ENCODE measurements at places on chromosomes 2 and 18.

GRCh38 chr2:200741468-200742202 is 70.1 kb upstream of the BZW1 start:
- no peak for DNase-seq

DNA sequence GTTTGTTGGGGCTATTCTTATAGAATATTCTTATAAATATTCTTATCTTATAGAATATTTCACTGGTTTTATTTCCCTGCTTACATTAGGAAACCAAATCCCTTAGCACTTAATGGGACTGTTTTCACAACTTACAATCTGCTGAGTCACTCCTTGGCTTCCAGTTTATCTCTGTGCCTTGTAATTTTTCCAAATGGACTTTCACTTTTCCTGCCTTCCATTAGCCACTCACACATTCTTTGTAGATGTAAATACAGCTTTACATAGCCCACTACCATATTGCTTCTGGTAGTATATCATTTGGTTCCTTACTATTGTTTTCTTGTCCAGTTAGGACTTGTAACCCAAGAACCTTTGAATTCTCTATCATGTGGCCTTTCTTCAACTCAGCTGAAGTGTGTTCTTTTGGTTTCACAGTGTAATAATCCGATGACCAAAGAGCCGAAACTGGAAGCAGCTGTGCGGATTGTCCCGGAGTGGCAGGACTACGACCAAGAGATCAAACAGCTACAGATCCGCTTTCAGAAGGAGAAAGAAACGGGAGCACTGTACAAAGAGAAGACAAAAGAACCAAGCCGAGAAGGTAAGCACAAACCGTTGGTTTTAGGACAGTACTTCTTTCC is 96.1 kb downstream of the UGGT1 start:
- DNase-seq = no peak

- DNase-seq = no peak
Observed at GRCh38 chr2:120498121-120498520, 152.2 kb downstream of the INHBB start.

- no peak for DNase-seq
Observed at GRCh38 chr2:172092716-172093415, 7.6 kb downstream of the DLX1 start.

DNA sequence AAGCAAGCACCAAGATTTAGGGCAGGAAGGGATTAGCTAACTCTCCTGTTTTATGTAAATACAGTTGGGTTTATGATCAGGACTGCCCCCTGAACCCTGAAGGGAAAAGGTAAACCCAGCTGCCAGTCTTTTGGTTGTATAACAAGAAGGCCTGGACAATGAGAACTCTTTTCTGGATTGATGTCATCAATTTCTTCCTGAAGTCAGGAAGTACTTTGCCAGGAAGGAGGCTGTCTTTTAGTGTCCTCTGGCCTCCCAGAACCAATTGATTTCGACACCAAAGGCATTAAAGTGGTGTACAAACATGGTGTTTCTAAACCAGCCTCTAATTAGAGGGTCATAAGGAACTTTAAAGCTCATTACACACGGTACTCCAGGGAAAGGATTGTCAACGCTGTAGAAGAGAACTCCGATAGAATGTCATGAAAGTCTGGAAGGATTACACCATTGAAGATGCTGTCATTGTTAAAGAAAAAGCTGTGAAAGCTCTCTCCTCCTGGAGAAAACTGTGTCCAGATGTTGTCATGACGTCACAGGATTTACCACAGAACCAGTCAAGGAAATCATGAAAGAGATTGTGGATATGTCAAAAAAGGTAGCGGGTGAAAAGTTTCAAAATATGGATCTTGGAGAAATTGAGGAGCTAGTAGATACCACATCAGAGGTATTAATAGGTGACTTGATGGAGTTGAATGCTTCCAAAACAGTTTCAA is 78.8 kb downstream of the ANKRD12 start:
- DNase-seq = no peak

DNA sequence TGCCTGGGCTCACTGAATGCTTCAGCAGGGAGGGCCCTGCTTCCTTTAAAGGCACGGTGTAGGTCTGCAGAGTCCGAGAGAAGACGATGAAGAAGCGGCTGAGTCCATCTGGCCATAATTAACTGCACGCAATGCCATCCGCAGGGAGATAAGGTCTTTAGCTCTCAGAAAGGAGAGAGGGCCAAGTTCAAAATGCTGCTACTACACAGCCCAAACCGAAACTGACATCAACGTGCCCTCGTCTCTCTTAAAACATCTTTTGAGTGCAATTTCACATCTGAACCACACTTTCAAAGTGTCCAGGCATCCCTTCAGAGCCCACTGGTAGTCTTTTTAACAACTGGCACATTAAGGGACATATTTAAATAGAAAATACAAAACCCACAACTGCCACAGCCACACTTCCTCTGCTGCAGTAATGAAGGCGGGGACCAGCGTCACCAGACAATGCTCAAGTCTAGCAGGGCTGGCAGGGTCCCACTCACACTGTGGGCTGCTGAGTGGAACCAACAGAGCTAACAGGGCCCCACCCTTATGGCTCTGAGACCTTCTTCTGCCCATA is 35.8 kb downstream of the ST3GAL5 start:
- DNase-seq = peak; percentile 49

- no peak for DNase-seq
Observed at GRCh38 chr2:167181134-167181533, 292.9 kb downstream of the XIRP2 start.

GRCh38 chr18:13513021-13513420 is 213.3 kb downstream of the FAM210A start:
- no peak for DNase-seq

DNA sequence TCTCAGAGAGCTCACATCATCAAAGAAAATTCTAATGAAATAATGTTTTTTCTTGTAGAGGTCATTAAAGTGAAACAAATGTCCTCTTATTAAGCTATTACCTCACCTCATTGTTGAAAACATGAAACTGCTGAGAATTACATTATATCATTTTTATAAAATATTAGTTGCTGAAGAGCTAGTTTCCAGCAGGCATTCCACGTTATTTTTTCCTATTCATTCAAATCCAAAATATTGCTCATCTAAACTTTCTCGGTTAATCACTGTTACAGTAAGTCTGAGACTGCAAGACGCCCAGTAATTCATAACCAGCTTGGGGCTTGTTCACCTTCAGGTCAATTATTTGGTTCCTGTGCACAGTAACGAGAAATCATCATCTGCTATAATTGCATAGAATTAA is 138.5 kb upstream of the RASGRP3 start:
- no peak for DNase-seq

- DNase-seq = peak; percentile 41
Observed at GRCh38 chr2:8546612-8547283, 135.1 kb upstream of the ID2 start.

DNA sequence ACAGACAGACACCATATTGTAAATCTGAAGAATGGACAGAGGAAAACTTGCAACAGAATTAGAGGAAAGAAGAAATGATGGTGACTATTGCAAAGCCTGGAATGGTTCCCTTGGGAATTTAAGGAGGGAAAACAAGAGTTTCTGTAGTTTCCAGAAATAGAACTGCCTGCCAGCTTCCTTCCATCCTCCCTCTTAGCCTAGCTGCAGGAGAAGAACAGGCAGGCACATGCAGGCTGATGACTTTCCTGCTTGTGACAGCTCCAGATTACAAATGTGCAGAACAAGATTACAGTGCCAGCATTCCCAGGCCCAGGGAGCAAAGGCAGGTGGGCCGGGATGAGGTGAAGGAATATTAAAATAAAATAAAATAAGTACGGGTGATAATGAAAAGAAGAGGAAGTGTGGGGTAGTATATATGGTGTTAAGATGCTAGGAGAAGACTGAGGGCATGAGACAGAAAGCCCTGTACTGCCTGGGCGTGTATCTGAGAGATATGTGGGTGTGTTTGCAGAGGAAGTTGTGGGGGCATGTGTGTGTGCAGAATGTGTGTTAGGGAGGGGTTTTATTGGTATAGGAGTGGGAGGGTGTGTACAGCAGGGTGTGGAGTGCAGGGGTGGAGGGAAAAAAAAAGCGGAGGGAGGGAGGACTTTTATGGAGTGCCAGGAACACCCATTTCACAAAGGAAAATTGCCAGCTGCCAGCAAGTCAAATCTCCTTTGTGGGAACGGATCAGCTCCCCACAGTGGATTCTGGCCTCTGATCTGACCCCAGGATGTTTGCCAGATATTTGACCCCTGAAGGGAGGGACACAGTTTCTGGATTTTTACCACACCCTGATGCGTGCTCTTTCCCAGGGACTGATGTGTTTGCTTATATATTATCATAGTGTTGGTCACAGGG is 43.9 kb upstream of the NEMP2 start:
- DNase-seq = no peak

DNA sequence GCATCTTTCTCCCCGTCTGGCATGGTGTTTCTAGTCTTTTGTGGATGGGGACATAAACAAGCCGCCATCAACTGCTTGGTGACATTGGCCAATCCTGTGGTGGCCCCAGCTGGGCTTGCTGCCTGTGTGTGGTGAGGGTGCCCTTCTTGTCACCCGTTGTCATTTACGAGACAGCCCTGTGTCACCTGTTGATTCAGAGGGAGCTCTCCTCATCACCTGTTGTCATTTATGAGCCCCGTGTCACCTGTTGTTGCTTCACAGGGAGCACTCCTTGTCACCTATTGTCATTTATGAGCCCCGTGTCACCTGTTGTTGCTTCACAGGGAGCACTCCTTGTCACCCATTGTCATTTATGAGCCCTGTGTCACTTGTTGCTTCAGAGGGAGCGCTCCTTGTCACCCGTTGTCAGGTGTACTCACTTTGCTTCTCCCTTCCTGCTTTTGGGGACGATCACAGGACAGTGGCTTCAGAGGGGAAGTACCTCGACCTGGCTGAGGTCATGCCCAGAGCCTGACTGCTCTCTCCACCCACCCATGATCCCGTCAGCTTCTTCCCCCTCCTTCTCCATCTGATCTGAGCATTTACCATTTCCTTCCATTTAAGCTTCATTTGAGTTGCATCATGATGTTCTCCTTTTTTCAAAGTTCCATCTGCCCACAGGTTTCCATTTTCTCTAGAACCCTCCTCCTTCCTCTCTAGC is 29.1 kb downstream of the HPCAL1 start:
- DNase-seq = no peak

DNA sequence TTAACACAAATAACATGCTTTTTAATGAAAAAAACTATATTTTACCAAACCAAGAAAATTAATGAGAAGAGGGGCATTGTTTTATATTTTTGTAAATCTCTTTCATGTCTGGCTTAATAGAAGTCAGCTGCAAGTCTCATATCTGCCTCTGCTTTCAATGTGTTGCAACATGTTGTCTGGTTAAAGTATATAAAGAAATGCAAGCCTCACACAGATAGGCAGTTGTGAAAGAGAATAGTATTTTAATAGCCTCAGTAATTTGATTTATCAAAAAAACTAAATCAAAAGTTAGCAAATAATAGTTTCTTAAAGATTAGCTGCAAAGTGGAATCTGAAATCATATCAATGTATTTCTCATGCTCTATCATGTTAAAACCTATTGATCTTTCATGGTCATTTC is 52.9 kb upstream of the NCOA1 start:
- no peak for DNase-seq

- no peak for DNase-seq
Observed at GRCh38 chr2:239180526-239181073, 220.2 kb downstream of the HDAC4 start.

- DNase-seq = no peak
Observed at GRCh38 chr18:71442731-71443141, 1101.4 kb downstream of the CBLN2 start.

GRCh38 chr2:162091325-162092007 is 17.5 kb upstream of the DPP4 start:
- DNase-seq = no peak

GRCh38 chr18:47184419-47185050 is 8.4 kb upstream of the IER3IP1 start:
- peak; percentile 56 for DNase-seq

- DNase-seq = no peak
Observed at GRCh38 chr2:105777506-105778055, 32.9 kb downstream of the NCK2 start.

DNA sequence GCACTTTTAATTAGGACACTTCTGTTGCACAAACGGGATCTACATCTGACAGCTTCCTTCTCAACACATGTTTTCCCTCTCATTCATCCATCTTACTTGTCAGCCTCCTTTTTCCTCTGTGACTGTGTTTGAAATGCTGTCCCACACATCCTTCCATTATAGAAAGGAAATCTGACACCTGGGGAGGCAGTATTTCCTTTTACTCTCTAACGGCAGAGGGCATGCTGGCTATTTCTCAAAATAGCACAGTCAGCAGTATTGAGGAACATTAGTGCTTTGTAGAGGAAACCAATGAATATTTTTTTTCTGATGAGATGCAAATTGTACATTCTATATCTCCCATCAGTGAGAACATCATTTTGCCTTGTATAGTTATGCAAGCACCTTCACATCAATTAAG is 668.7 kb downstream of the SLC4A3 start:
- DNase-seq = peak; percentile 2
